Smooth muscle cell of the pulmonary artery (primary cell): ENCODE measurements at places on chromosomes 16 and 17. TPM values are rescaled to one million over a fixed set of nuclear protein-coding genes. Genes with fewer than 3 reads are reported as not detected.

The TBC1D3 gene
- not detected in 2 replicates for total RNA-seq

The KRT23 gene
- total RNA-seq, result not detected in 2 replicates

The PDE6G gene
- total RNA-seq, result not detected in 2 replicates

The MYH3 gene
- 0.91 and 1.3 TPM in 2 replicates for total RNA-seq

The P4HB gene
- 3,676 and 4,428 TPM in 2 replicates for total RNA-seq

The CES1 gene
- total RNA-seq, result 0.13 and 5.8 TPM in 2 replicates

The RCVRN gene
- 0.07 TPM in 1 of 2 replicates, not detected in the other for total RNA-seq

The CEP112 gene
- 4.8 and 7.4 TPM in 2 replicates for total RNA-seq

The KCNG4 gene
- not detected in 2 replicates for total RNA-seq

The CCDC137 gene
- total RNA-seq, result 5.4 and 6.8 TPM in 2 replicates

The CACNA1G gene
- total RNA-seq, result 0.59 and 0.65 TPM in 2 replicates

The MGAT5B gene
- total RNA-seq, result 0.10 and 0.33 TPM in 2 replicates

The ICAM2 gene
- total RNA-seq, result 3.9 and 13.0 TPM in 2 replicates

The TMC8 gene
- 0.13 TPM in 1 of 2 replicates, not detected in the other for total RNA-seq

The PLA2G15 gene
- 48.4 and 105 TPM in 2 replicates for total RNA-seq

The GAN gene
- total RNA-seq, result 8.3 and 15.6 TPM in 2 replicates

The NPIPA2 gene
- 0.69 and 0.98 TPM in 2 replicates for total RNA-seq

The NRN1L gene
- total RNA-seq, result not detected in 2 replicates

The CSH1 gene
- not detected in 2 replicates for total RNA-seq

The OR3A2 gene
- total RNA-seq, result 0.20 TPM in 1 of 2 replicates, not detected in the other

The CASKIN2 gene
- total RNA-seq, result 8.0 and 13.9 TPM in 2 replicates

The KIF18B gene
- 1.1 and 1.9 TPM in 2 replicates for total RNA-seq

The GCGR gene
- total RNA-seq, result not detected in 2 replicates

The KCNH6 gene
- total RNA-seq, result not detected in 2 replicates

The UNKL gene
- total RNA-seq, result 12.4 and 16.8 TPM in 2 replicates

The KRTAP1-5 gene
- total RNA-seq, result 0.72 and 1.6 TPM in 2 replicates

The SBK1 gene
- under 0.01 and 0.03 TPM in 2 replicates for total RNA-seq

The SPNS2 gene
- 0.13 and 0.40 TPM in 2 replicates for total RNA-seq

The MYO15B gene
- total RNA-seq, result 4.2 and 5.7 TPM in 2 replicates

The KCTD13 gene
- 7.3 and 12.1 TPM in 2 replicates for total RNA-seq

The NCBP3 gene
- total RNA-seq, result 17.4 and 20.1 TPM in 2 replicates

The NLRP1 gene
- 39.4 and 48.0 TPM in 2 replicates for total RNA-seq

The SLC5A10 gene
- under 0.01 TPM in 1 of 2 replicates, not detected in the other for total RNA-seq

The CRYBA1 gene
- total RNA-seq, result not detected in 2 replicates

The ARL5C gene
- total RNA-seq, result not detected in 2 replicates

The SPPL2C gene
- not detected in 2 replicates for total RNA-seq

The FAM20A gene
- 0.17 and 8.7 TPM in 2 replicates for total RNA-seq

The RPGRIP1L gene
- 14.8 and 15.3 TPM in 2 replicates for total RNA-seq

The TM4SF5 gene
- not detected in 2 replicates for total RNA-seq

The ACADVL gene
- 253 and 331 TPM in 2 replicates for total RNA-seq

The CX3CL1 gene
- total RNA-seq, result 4.2 and 10.8 TPM in 2 replicates

The BAIAP2 gene
- 6.6 and 15.9 TPM in 2 replicates for total RNA-seq

The FAM83G gene
- total RNA-seq, result 8.1 and 27.7 TPM in 2 replicates

The WFIKKN1 gene
- total RNA-seq, result 0.26 TPM in 2 replicates

The PYDC1 gene
- total RNA-seq, result not detected in 2 replicates

The ARHGAP44 gene
- total RNA-seq, result 1.7 and 5.7 TPM in 2 replicates

The SCGB1C2 gene
- not detected in 2 replicates for total RNA-seq

The KRTAP3-1 gene
- total RNA-seq, result not detected in 2 replicates

The SULT1A3 gene
- total RNA-seq, result 2.2 and 4.0 TPM in 2 replicates
